Activated T-cell treated with anti-CD3 and anti-CD28 coated beads for 1 hour (primary cell): ENCODE measurements at places on chromosomes 2 and 18.

DNA sequence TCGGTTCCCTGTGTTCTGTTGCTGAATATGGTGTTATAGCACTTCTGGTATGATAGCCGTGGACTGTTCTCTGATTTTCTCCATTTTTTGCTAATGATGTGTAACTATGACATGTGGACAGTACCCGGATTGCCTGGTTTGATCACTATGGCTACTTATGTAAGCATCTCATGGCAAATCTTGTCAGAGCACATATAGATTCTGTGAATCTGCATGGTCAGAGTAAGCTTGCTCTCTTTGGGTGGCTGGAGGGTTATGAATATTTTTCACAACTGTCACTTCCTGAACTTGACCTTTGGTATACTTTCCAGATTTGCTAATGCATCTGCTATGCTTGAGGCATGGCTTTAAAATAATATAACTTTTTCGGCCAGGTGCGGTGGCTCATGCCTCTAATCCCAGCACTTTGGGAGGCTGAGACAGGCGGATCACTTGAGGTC is 36.8 kb upstream of the ATP8B1 start:
- no peak for DNase-seq

GRCh38 chr2:53242090-53242489 is 525.5 kb upstream of the CHAC2 start:
- no peak for DNase-seq

DNA sequence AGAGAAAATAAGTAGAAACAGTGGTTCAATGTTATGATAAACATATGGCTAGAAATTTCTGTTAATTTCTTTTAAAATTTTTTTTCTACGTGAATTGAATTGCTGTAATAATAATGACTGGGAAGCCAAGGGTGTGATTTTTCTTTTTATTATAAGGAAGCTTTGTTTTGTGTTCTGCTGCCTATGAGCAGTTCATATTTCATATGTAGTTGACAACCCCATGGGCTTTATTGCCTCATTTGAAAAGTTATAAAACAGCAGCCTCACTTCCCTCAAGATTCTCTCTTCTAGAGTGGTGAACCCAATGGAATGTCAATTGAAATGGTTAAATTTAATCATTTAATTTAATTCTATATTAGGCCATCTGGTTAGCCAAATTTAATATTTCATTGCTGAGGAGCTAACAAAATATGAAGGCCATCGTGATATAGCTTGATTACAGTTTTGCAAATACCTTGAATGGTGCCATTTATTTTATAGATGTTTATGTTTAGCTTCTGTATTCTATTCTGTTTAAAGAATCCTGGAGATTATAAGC is 72.6 kb upstream of the DOCK10 start:
- DNase-seq, result no peak

- no peak for DNase-seq
Observed at GRCh38 chr2:62672601-62673000, 32.9 kb upstream of the EHBP1 start.

DNA sequence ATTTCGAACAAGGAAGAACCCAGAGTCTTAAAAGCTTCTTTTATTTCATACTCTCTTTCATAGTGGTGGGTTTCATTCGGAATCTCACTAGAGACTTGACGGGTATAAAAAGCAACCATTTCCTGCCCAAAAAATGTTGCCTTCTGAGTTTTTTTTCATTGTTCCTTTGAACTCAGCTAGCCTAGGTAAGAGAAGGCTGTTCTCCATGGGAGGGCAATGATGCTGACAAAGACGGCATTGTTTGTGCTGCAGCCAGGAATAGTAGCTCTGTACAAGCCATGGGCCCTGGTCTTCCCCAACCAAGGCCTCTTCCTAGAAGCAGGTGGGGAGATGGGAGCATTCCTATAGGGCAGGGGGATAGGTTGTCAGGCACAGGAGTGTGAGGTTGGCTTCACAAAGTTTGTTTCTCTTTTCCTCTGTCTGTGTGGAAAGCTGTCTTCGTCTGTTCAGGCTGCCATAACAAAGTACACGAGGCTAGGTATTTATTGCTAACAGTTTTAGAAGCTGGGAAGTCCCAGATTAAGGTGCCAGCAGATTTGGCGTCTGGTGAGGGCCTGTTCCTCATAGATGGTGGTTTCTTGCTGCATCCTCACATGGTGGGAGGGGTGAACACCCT is 405.1 kb downstream of the NBAS start:
- no peak for DNase-seq

- DNase-seq, result no peak
Observed at GRCh38 chr2:178005756-178006155, 66.8 kb downstream of the PDE11A start.

- DNase-seq, result no peak
Observed at GRCh38 chr2:31322371-31322770, 88.4 kb downstream of the EHD3 start.

GRCh38 chr18:39238981-39239660 is 1673.5 kb upstream of the CELF4 start:
- DNase-seq, result no peak

- no peak for DNase-seq
Observed at GRCh38 chr18:3495691-3496430, 45.9 kb downstream of the TGIF1 start.

GRCh38 chr2:178828486-178828881 is 21.3 kb upstream of the TTN start:
- no peak for DNase-seq

DNA sequence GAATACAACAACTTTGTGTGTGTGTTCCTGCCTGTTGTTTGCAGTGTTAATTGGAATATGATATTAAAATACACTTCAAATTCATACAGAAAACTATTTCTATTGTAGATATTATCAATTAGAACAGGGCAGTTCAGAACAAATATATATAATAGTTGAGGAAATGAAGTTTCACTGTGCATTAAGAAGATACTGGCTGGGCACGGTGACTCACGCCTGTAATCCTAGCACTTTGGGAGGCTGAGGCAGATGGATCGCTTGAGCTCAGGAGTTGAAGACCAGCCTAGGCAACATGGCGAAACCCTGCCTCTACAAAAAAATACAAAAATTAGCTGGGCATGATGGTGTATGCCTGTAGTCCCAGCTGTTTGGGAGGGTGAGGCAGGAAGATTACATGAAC is 79.3 kb downstream of the ASAP2 start:
- no peak for DNase-seq

DNA sequence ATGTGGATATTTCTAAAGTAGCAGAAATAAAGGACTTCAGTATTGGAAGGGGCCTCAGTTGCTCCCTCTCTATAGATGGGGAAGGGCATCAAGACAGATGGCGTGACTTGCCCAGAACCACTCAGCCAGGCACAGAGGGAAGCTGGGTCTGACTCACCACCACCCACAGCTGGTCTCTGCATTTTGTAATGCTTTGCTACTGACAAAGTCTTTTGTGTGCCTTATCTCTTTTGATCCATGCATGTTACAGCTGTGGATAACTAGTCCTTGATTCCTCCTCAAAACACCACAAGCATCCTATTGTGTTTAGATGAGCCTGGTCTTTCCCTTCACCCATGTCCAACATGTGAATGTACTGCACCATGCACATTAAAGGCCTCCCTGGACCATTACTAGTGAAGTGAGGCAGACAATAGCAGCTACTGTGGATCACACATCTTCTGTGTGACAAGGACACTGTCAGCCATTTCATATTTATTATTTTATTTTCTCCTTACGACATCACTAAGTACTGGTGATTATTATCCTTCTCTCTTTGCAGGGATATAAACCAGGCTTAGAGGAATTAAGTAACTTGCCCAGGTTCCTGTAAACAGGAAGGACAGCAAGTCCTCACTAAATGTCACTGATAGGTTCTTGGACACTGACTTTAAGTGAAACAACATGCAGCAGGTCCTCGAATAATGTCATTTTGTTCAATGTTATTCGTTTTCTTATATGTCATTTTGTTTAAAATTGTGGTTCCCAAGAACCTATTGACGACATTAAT is 29.6 kb upstream of the IL37 start:
- DNase-seq, result no peak

DNA sequence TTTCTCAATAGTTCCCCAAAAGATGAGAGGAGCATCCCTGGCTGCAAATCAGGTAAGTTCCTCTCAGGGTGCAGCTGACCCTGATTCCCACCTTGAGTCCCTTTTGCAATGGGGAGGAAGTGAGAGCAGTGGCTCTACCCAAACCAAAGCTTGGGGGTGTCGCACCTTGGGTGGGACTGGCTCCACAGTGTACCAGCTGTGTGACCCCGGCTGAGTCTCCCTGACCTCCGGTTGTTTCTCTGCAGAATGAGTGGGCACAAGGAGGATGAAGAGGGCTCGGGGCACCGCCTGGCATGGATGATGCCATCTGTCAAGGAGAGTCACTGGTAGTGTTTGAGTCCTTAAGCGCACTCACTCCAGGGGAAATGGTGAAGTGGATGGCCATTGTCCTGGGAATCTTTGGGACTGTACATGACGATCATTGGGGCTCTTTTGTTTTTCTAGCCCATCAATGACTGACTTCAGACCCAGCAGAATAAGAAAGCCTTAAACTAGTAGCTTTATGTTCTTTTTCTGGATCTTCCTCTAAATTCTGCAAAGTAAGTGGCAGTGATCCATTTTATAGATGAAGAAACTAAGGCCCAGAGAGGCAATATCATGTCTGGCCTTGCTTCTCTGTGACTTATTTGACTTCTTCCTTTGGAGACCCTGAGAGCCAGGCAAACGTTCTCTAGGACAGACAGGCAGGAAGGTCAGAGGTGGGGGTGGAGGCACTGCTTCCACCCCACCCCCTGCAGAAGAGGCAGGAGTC is 106.3 kb upstream of the ST3GAL5 start:
- no peak for DNase-seq

GRCh38 chr2:173402405-173402974 is 47.8 kb downstream of the CDCA7 start:
- DNase-seq, result peak; percentile 61

DNA sequence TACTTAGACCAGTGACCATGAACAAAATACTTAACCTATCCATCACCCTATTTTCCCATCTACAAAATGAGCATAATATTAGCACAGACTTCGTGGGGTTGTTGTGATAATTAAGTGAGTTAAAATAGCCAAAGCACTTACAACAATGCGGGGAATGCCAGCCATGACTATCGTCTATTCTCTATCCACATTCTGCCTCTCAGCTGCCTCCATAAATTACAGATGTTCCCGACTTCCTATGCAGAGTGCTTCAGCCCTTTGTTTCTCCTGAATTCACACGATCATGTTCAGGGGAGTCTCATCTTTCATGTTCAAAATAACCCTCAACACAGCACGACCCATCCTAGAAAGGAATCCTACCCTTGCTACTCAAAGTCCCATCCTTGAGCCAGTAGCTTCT is 211.6 kb downstream of the EN1 start:
- no peak for DNase-seq

DNA sequence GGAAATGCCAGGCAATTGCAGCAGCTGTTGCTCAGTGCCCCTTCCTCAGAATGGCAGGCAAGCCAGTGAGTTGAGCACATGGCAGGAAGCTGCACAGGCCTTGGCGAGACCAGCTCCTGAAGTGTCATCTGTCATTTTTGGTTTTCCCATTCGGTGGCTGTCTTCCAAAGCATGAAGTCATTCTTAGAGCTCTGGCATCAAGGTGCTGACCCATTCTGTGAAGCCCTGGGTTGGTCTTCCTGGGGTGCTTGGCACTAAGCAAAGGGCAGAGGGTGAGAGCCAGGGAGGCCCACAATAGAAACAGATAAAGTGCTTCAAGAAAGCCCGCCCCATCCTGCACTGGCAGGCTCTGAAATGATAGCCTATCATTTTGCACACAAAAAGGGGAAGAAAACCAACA is 150.5 kb downstream of the VAPA start:
- no peak for DNase-seq

DNA sequence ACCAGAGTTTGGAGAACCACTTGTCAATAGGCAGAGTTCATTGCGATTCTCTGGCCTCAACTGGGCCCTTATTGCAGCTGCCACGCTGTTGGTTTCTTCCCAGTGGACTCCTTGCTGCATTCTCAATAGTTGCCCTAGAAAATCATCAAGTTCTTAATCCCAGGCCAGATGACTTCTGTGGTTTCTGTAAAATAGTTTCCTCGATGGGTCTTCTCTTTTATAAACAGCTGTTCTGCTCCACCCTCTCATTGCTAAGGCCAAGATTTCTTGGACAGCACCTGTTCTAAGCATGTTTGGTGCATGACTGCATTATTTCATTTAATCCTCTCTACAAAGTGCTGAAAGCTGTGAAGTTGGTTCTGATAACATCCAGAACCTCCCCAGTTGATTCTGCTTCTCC is 131.0 kb downstream of the BCL2L11 start:
- DNase-seq, result no peak

GRCh38 chr2:150234787-150235446 is 252.6 kb downstream of the RND3 start:
- no peak for DNase-seq

- peak; percentile 40 for DNase-seq
Observed at GRCh38 chr2:96140941-96141623, 2.8 kb upstream of the ASTL start.

GRCh38 chr2:180983468-180984242 is 3.2 kb downstream of the UBE2E3 start:
- no peak for DNase-seq

DNA sequence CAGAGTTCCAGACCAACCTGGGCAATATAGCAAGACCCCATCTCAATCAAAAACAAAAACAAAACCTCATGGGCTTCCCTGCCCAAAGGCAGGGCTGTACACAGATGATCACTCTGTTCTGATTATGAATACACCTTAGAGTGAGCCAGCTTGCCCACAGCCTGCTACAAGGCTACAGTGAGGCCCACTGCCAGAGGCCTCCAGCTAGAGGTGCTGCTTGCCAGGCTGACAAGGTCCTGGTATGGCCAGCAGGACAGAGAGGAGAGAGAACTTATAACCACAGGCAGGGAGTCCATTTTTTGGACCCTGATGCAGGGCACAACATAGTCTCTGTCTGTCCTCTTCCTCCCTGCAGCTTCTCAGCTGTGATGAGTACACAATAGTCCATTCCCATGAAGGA is 41.5 kb downstream of the KANSL3 start:
- no peak for DNase-seq

DNA sequence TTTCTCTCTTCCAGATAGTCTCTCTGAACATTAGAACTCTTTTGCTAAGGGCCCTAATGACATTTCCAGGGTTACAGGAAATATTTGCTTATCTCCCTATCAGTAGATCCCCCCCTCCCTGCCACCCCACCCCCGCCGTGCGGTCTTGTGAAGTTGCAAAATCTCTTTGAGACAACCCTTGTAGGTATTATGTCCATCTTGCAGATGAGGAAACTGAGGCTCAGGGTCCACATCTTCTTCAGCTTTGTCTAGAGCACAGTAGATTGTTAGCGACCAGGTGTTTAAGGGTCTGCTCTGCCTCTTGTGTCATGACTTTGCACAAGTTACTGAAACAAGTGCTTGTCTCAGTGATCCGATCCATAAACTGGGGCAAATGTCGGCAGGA is 65.8 kb upstream of the GATA6 start:
- no peak for DNase-seq

- DNase-seq, result no peak
Observed at GRCh38 chr2:48715956-48716355, 39.6 kb downstream of the LHCGR start.

GRCh38 chr2:105188343-105188742 is 53.2 kb upstream of the GPR45 start:
- no peak for DNase-seq
